Mucosa of gallbladder (tissue), 1 donor: ENCODE measurements at places on chromosomes 5 and 9.

DNA sequence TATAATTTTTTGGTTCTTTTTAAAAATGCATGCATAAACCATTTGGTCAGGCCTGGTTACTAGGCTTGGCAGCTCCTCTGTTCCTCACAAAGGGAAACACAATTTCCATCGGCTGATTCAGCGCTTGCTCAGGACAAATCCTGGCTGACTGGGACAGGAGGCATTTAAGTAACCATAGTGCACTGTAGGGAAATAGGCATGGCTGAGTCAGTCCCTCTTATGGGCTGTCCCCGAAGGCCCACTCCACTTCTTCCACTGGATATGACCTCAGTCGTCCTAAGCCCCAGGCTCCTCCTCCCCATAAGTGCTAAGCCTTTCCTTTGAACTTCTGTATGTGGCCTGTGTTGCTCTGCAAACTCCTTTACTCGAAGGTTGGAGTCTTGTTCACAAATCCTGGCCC is 71.2 kb upstream of the GLIS3 start:
- DNase-seq = no peak

DNA sequence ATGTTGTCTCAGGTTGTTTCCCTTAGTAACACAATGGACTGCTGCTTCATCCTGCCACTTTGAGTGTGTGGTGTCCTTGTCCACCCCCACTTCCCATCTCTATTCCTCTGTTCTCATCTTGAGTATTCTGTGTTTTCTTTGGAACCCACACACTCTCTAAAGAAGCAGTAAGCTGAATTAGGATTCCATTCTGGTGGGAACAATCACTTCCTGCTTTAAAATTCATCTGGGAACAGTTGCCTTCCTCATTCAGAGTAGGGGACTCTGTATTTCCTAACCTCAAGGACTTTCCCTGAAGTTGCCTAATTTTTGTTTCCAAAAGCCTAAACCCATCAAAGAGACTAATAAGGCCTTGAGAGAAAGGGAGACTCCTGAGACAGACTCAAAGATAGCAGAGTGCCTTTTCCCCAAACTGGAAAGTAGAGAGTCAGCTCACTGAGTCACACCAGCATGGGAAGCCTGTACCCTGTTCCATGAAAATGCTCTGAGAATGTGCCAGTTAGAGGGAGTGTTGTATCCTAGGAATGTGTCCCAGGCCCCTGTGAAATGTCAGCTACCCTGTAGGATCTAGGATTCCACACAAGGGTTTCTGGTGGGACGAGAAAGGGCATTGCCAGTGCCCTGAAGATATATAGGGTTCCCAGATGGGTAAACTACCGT is 63.6 kb downstream of the CCDC192 start:
- DNase-seq = no peak

DNA sequence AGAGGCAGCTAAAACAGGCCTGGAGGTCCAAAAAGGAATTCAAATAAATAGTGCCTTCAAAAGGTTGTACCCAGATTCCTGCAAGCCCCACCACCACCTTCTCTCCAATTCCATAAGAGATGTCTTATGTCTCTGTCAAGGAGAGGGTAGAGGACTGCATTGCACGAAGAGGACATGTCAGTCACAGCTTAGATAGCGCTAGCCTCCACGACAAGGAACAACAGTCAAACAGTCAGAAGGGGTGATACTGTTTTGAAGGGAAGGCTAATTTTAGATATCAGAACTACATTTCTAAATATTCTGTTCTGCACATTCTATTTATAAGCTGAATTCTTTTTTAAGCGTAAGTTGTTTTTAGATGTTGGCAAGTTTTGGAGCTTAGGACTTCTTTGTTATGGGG is 34.2 kb downstream of the PLAC8L1 start:
- DNase-seq = no peak

DNA sequence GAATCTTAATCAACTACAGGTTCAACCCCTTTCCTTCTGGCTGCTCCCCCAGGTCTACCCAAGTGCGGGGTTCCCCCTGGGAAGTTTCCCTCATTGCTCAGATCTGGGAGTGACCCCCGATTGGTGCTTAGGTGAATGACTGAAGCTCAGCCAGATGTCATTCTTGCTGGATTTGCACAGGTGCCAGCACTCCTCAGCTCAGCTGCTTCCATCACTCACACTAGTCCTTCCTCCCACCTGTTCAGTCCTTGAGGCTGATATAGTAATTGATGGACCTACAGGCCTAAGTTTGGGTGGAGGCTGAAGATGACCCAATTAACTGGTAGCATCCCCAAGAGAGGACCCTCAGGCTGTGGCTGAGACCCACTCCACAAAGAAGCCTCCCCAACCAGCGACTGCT is 32.9 kb downstream of the PRLR start:
- DNase-seq = no peak

- DNase-seq = no peak
These were observed 30.9 kb upstream of the PPP1R26 start for GRCh38 chr9:135448663-135449100.

DNA sequence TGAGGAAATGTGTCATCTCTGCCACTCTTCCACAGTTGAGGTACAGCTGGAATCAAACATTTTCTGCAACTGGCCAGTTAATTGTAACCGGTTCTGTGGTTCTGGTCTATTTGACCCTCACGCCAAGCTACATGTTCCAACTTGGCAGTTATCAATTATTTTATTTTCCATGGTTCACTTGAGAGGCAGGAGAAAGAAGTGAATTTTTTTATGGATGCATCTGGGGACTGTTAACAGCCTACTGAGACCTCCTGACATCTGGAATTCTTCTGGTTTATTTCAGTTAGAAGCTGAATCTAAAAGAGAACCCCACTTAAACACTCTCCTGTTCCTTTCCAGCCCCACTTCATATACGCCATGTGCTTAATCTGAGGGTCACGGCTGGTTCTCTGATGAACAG is 372.3 kb downstream of the DNAH5 start:
- no peak for DNase-seq

- no peak for DNase-seq
These were observed at the start of gene IFNA8 for GRCh38 chr9:21408817-21409216. IFNA8 (plus strand) TSS chr9:21409117; CDS start chr9:21409177, 60 bp downstream.

- DNase-seq = no peak
These were observed 56.5 kb upstream of the SPATA31D4 start for GRCh38 chr9:81871695-81872094.

DNA sequence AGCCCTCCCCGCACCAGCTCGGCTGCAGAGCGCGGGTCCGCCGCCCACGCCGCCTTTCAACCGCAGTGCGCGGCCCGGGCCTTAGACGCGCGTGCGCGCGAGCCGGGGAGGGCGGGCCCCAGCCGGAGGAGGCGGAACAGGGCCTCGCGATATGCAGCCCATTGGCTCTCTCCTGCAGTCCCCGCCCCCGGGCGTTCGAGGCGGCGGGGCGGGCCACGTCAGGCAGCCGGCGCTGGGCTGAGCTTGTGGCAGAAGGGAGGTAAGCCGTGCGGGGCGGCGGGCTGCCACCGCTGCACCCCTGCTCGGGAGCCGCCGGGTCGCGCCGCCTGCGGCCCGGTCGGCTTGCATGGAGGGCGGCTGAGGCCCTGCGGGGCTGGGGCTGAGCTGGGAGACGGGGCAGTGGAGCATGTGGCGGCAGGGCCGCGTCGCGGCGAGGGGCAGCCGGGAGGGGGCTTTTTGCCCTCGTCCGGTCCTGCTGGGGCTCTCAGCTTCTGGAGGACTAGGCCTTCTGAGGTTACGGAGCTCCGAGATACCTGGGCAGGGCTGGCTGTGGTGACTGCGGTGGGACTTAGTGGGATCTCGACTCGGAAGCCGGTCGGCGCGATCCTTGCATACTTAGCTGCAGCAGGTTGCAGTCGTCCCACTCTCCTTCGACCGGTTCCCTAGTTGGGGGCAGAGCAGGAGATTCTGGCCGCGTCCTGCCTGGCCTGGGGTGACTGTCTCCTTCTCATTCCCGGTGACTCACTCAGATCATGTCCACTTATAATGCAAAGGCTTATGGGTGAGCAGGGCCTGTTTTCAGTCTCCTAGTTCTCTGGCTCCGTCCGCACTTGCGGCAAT is at the start of gene FOCAD:
TSS of gene FOCAD (plus strand) at position 225 of the 840 bp plus-strand sequence. CDS start 31,095 bp downstream, outside the sequence.
- peak; percentile 95 for DNase-seq

- DNase-seq = no peak
These were observed 50.0 kb upstream of the SH3GL2 start for GRCh38 chr9:17528859-17529258.

- no peak for DNase-seq
These were observed 798.3 kb downstream of the MAT2B start for GRCh38 chr5:164303646-164304215.

DNA sequence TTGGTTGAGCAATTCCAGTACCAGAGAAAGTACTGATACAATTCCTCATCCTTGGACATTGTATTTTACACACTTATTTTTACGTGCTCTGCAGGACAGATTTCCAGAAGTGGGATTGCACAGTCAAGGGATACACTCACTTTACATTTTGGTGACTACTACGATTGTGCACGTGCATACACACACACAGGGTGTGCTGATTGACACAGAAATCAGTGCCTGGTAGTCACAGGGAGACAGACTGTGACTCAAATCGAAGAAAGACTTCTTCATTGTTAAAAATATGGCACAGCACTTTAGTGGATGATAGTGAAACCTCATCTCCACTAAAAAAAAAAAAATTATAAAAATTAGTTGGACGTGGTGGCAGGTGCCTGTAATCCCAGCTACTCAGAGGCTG is 1.5 kb downstream of the GARIN3 start:
- no peak for DNase-seq

GRCh38 chr9:106531491-106531890 is 331.5 kb upstream of the ZNF462 start:
- no peak for DNase-seq

GRCh38 chr9:11374926-11375325 is 762.1 kb upstream of the PTPRD start:
- no peak for DNase-seq

GRCh38 chr5:119275146-119275545 is 80.7 kb upstream of the TNFAIP8 start:
- DNase-seq = no peak

DNA sequence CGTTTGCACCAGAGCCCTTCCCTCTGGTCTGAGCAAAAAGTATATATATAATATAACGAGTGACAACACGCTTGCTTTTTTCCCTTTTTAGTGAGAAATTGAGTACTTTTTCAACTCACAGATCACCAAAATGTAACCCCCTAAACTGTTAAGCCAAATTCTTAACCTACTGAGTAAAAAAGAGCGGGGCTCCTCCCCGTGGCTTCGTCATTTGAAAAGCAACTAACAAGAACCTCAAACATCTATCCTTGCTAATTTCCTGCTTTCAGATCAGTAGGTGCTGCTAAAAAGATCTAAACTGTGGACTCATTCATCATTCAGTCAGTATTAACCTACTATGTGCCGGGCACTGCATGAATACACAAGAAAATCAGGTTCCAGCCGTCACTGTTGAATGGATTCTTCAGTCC is 1.0 kb upstream of the PTBP3 start:
- no peak for DNase-seq

GRCh38 chr9:126558051-126558665 is 55.6 kb upstream of the LMX1B start:
- peak; percentile 56 for DNase-seq

DNA sequence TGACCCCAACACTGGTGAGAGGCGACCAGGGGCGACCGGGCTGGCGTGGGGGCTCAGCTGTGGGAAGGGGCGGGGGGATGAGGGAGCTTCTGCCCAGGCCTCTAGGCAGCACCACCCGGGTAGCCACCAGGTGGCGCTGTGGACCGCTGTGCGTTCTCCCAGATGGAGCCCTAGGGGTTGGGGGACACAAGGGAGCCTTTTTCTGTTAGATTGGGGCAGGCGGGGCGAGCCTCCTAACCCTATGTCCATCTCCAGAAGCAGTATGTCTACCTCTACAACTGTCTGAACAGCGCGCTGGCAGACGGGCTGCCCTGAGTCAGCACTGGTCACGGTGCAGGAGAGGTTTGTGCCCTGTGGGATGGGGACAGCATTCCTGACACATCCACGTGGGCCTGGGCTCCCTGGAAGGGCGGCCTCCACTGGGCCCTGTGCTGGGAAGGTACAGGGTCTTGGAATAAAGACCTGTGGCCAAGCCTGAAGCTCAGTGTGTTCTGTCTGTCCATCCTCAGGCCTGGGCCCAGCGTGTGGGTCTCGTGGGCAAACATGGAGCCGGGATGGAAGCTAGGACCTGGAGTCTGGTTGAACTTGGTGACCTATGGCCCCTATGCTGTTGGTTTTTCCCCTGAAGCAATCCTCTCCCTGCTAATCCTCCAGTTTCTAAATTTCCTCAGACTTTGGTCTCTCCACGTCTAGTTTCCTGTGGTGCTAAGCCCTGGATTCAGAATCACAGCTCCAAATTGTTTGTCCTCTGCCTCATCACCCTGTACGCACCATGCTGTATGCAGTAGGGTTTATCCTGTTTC is 23.1 kb upstream of the SPTLC1 start:
- DNase-seq = peak; percentile 58

GRCh38 chr5:95087816-95088317 is 197.0 kb downstream of the MCTP1 start:
- no peak for DNase-seq

DNA sequence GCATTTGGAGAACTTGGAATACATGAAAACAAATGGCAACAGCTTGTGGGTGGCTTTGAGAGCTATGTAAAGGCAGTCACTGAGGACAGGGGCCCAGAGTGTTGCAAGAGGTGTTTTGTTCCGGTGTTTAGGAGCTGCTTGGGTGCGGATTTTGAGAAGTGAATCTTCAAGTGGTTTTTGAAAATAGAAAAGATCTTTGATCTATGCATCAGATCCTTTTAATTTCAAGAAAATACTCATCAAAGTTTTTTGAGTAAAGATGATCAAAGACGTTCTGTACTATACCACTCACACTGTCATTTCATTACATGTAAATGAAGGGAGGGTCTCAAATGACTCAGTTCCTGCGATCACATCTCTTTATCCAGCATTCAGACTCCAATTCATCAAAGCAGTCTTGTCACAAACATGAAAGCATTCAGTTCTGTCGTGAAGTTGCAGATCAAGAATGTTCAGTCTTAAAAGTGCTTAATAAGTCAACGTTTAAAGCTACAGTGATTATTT is 112.5 kb downstream of the WDR41 start:
- no peak for DNase-seq

DNA sequence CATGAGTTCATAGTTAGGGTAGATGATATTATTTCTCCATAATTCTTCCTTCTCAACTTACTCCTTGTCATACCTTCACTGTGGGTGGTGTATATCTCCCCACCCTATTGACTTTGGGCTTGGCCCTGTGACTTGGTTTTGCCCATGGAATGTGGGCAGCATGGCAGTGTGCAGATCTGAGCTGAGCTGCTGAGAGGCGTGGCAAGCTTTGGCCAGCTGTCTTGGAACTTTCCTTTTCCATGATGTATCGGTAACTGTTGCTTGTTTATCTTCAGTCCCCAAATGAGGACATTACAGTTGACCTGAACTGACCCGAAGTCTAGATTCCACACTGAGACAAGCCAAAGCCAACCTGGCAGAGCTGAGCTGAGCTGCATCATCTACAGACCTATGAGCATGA is 70.4 kb downstream of the RALGPS1 start:
- peak; percentile 19 for DNase-seq

GRCh38 chr5:16983022-16983639 is 47.0 kb upstream of the MYO10 start:
- DNase-seq = no peak

GRCh38 chr5:53902296-53902907 is 342.0 kb downstream of the NDUFS4 start:
- DNase-seq = no peak

- DNase-seq = no peak
These were observed 75.0 kb downstream of the GCNT1 start for GRCh38 chr9:76534026-76534425.

- no peak for DNase-seq
These were observed 4.1 kb upstream of the APC start for GRCh38 chr5:112733586-112733985.
